ENCODE measurements at places on chromosomes 2 and 18.

DNA sequence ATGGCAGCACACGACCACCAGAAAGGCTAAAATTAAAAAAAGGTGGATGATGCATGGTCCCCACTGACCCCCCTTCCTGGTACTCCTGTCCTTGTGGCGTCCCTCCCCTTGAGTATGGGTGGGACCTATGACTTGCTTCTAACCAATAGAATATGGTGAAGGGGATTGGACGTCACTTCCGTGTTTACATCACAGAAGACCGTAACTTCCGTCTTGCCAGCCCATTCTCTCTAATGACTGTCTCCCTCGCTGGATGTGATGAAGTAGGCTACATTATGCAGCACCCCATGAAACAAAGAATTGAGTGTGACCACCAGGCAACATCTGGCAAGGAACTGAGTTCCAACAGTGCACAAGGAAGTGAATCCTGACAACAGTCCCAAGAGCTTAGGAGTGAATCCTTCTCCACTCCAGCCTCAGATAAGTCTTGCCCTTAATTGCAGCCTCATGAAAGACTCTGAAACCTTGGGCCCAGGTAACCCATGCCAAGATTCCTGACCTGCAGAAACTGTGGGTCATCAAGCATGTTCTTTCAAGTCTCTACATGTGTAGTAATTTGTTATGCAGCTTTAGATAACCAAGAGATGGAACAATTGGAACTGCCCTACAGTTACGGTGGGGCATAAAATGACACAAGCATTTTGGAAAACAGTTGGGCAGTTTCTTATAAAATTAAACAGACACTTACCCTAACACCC lies 80.1 kb upstream of the NPAS2 start:
- DNase-seq: no peak
- H3K4me1 ChIP-seq: peaks cover 15% of the 10 kb centered on the region
- H3K4me3 ChIP-seq: no peak overlapping the region
- no peaks in the 10 kb centered on the region for H3K36me3 ChIP-seq
- no peak overlapping the region for H3K27ac ChIP-seq

DNA sequence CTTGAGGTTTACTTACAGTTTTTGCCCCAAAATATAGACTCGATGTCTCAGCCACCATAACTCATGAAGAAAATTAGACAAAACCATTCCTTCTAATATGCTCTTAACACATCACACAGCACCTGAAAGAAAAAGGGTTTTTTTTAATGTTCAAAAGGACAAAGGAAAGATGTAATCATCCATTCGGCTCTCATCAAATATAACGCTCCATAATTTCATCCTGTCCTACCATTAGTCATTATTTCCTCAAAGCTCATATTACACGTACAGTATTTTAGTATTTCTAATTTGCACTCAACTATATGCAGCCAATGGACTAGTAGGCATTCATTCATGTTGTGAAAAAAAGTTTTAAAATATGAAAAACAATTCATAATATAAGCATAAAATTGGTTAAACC lies 24.8 kb downstream of the ESCO1 start:
- no peak overlapping the region for H3K27ac ChIP-seq
- no peaks in the 10 kb centered on the region for H3K4me1 ChIP-seq
- H3K36me3 ChIP-seq: no peaks in the 10 kb centered on the region
- H3K4me3 ChIP-seq: no peak overlapping the region
- no peaks in the 10 kb centered on the region for H3K27me3 ChIP-seq

- H3K27me3 ChIP-seq: no peaks in the 10 kb centered on the region
- no peak overlapping the region for H3K27ac ChIP-seq
Measured at GRCh38 chr2:42336361-42336965, 24.6 kb downstream of the COX7A2L start.

DNA sequence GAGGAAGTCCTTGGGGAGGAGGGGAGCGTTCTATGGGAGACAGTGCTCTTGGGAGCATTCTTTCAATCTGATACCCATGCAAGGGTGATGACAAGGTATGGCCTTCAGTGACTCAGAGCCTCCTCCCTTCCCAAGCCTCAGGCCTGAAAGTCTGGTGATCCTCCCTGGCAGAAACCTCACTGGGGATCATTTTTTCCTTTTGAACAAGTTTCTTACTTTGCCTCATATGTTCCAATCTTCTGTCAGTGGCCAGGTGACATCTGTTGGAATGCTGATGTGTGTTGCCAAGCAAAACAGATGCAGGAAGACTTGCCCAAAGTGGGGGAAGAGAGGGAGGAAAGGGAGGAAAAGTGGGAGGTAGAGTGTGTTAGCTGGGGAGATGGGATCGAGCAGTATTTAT lies 224.8 kb downstream of the NEDD4L start:
- no peaks in the 10 kb centered on the region for H3K36me3 ChIP-seq
- H3K27ac ChIP-seq: no peak overlapping the region
- no peaks in the 10 kb centered on the region for H3K27me3 ChIP-seq
- H3K4me1 ChIP-seq: peaks cover 29% of the 10 kb centered on the region

DNA sequence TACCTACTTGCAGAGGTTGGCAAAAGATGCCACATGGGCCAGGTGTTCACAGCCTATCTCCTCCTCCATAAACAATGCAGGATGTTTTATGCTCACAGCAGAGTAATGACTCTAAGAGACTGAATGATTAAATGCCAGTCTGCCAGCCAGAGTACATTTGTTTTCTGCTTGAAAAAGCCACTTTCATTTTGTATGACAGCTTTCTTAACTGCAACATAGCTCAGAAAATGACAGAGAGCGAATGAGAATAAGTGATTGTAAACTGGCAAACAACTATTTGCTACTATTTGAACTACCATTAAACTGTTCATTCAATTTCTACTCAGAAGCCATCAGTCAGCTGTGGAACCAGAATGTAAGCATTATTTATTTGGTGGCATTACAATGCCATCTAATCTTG lies 50.6 kb upstream of the DCC start:
- H3K27me3 ChIP-seq: no peaks in the 10 kb centered on the region
- H3K36me3 ChIP-seq: no peaks in the 10 kb centered on the region
- H3K27ac ChIP-seq: no peak overlapping the region
- no peak overlapping the region for H3K4me3 ChIP-seq
- no peaks in the 10 kb centered on the region for H3K4me1 ChIP-seq

- H3K27ac ChIP-seq: no peak overlapping the region
- DNase-seq: no peak
- no peaks in the 10 kb centered on the region for H3K4me1 ChIP-seq
- no peaks in the 10 kb centered on the region for H3K27me3 ChIP-seq
- no peak overlapping the region for H3K4me3 ChIP-seq
- no peaks in the 10 kb centered on the region for H3K36me3 ChIP-seq
Measured at GRCh38 chr2:119438726-119439284, 7.2 kb downstream of the TMEM37 start.

DNA sequence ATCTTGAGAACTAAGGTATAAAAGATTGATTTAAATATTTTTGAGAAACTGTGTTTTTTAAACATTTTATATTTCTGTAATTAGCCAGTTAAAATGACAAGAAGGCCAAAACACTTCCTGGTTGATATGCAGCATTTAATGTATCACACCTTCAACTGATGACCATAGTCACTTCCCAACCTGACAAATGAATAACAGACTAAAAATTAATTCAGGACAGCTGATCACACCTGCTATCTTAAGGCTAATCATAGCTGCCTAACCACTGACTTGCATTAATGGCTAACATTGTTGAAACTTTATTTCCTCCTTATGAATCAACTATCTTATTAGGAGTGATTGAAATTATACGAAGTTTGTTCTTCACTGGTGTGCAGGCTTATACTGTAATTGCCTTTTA lies 125.8 kb upstream of the MSTN start:
- no peaks in the 10 kb centered on the region for H3K4me1 ChIP-seq
- H3K27ac ChIP-seq: no peak overlapping the region
- H3K27me3 ChIP-seq: no peaks in the 10 kb centered on the region
- no peak overlapping the region for H3K4me3 ChIP-seq
- no peaks in the 10 kb centered on the region for H3K36me3 ChIP-seq
- DNase-seq: no peak

- DNase-seq: no peak
- H3K27ac ChIP-seq: no peak overlapping the region
- H3K4me1 ChIP-seq: no peaks in the 10 kb centered on the region
- H3K27me3 ChIP-seq: no peaks in the 10 kb centered on the region
- H3K4me3 ChIP-seq: no peak overlapping the region
- no peaks in the 10 kb centered on the region for H3K36me3 ChIP-seq
Measured at GRCh38 chr2:77028032-77028600, 494.1 kb downstream of the LRRTM4 start.

- DNase-seq: no peak
- H3K27me3 ChIP-seq: no peaks in the 10 kb centered on the region
- H3K27ac ChIP-seq: no peak overlapping the region
- H3K4me3 ChIP-seq: no peak overlapping the region
- no peaks in the 10 kb centered on the region for H3K4me1 ChIP-seq
Measured at GRCh38 chr2:75464348-75464946, 96.3 kb downstream of the EVA1A start.

- H3K4me1 ChIP-seq: peaks cover 29% of the 10 kb centered on the region
- H3K36me3 ChIP-seq: peaks cover 15% of the 10 kb centered on the region
- no peak overlapping the region for H3K27ac ChIP-seq
- no peak for DNase-seq
- H3K27me3 ChIP-seq: no peaks in the 10 kb centered on the region
Measured at GRCh38 chr18:13499803-13500202, 226.6 kb downstream of the FAM210A start.

- no peak overlapping the region for H3K27ac ChIP-seq
- H3K36me3 ChIP-seq: no peaks in the 10 kb centered on the region
- no peak for DNase-seq
- H3K4me1 ChIP-seq: no peaks in the 10 kb centered on the region
- H3K4me3 ChIP-seq: no peak overlapping the region
Measured at GRCh38 chr18:2442726-2443275, 128.5 kb downstream of the METTL4 start.

DNA sequence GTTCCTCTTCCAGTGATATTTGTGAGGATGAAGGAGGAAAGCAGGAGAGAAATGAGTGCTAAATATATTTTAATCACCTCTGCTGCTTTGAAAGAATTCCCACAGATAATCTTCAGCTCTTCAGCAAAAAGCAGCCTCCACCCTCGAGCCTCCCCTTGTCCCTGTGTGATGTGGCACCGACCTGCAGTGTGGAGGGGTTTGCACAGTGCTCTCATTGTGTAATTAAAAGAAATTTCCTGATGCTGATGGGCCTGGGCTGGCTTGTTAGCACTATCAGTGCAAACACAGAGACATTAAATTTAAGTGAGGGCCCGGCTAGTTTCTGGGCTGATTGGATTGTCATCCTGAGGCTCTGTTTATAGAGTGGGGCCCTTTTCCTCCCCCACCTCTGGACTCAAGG lies 53.4 kb downstream of the KIF5C start:
- H3K27ac ChIP-seq: no peak overlapping the region
- DNase-seq: no peak
- H3K4me1 ChIP-seq: no peaks in the 10 kb centered on the region

DNA sequence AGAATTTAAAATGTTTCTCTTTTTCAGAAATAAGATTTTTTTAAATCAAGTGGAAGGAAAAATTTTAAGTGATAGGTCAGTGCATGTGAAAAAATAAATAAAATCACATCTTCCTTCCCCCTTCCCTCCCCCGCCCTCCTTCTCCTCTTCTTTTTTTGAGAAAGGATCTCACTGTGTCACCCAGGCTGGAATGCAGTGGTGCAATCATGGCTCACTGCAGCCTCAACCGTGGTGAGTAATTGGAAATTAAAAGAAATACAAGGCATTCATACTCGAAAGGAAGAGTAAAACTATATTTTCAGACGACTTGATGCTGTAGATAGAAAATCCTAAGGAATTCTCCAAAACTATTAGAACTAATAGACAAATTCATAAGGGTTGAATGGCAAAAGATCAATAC lies 16.9 kb upstream of the CRACDL start:
- no peak overlapping the region for H3K4me3 ChIP-seq
- H3K27me3 ChIP-seq: no peaks in the 10 kb centered on the region
- no peaks in the 10 kb centered on the region for H3K4me1 ChIP-seq
- no peak for DNase-seq
- H3K36me3 ChIP-seq: no peaks in the 10 kb centered on the region

Data from sigmoid colon (tissue), 7 donors.